NCI-H1092 treated with DMSO at 0.1 percent for 48 hours (cell line): ENCODE measurements at places on chromosomes 6 and 20.
A peak's percentile ranks its signal among the peaks of the same experiment; 100 is the strongest.

DNA sequence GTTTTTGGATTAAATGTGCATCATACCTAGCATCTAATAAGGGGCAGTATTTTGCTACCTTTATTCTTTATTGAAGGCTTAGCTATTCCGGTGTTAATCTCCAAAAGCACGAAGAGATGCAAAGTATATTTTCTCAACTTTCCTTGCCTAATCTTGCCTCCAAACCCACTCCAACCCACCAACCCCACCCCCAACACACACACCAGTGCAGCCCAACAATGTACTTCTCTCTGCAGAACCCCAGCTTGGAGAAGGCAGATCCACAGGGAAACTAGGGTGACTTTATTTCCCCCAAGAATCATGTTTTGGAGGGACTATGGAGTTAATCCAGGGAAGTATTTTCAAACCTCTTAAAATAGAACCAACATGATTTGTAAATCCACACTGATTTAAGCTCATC, 73.6 kb downstream of the ZMYND8 start:
- no peak for DNase-seq

DNA sequence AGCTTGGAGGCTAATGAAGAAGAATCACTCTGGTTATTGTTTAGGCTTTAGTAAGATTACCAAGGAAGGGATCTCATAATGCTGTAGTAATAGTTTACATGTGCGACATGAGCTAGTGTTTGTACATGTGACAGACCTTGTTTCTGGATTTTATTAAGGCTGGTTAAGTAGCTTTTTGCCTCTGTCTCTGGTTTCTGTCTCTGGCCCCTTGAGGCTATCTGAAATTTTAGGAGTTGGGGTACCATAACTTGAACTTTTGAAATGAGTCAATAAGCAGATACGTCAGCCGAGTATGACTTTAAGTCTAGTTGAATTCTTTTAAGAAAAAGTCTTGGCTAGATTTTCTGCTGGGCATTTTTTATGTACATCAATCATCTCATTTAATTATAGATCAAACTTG, 9.5 kb downstream of the CBFA2T2 start:
- no peak for DNase-seq

GRCh38 chr6:142947714-142948480, 2.9 kb upstream of the HIVEP2 start:
- DNase-seq: no peak

- no peak for DNase-seq
Observed at GRCh38 chr6:93083337-93084230, 335.8 kb downstream of the EPHA7 start.

DNA sequence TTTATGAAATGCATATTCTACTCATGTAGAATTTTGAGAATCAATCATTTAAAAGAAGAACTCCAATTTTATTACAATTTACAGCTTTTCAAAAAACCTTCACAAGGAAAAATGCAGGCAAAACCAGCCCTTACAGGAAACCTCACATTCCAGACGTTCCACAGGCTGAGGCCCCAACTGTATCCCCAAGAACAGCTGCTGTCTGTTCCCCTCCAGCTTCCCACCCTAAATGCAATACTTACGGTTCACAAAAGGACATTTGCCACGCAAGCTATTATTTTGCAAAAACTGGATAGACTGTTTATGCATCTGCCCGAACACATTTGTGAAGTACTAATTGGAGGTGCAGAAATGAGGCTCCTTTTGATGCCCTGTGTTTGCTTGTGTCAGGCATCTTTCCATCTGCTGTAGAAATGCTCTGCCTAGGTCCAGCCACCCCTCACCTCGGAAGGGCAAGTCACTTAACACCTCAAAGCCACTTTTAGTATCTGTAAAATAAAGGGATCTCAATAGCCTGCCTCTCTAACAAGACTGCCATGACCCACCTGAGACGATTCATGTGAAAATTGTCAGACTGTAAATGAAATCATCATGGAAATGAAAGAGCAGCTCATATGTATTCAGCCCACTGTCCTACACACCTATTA, 26.5 kb downstream of the PDE10A start:
- no peak for DNase-seq

GRCh38 chr6:36851149-36851614, 11.9 kb upstream of the CPNE5 start:
- peak; percentile 26 for DNase-seq

DNA sequence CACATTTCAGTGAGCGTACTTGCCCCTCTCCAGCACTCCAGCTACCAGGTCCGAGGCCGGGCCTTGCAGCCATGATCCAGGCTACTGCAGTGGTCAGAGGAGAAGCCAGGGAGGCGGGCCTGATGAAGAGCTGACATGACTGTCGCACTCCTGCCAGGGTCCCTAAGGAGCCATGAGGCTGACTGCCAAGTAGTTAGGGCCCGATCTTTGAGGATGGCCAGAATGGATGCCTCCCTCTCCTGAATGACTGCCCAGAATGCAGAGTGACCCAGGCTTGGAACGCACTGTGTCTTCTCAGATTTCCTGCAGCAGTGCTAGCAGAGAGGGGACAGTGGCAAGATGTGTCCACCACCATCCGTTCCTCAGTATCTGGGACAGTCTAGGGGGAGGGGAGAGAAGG, 24.7 kb upstream of the LRFN2 start:
- no peak for DNase-seq

DNA sequence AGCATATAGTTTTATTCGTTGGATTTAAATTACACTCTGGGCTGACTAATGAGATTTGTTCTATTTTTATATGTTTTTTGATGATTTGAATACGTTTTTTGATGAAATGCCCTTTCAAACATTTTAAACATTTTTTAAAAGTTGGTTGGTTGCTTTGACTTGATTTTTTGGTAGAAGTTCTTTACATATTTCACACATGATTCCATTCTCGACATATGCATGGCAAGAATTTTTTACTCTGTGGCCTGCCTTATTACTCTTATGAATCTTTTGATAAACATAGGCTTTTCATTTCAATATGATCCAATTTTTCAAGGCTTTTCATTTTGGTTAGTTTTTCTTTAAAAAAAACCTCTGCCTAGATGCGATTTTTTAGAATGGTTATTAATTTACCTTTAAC, 617.0 kb downstream of the RNF144B start:
- no peak for DNase-seq

- DNase-seq: no peak
Observed at GRCh38 chr6:142935553-142936517, 9.1 kb downstream of the HIVEP2 start.

DNA sequence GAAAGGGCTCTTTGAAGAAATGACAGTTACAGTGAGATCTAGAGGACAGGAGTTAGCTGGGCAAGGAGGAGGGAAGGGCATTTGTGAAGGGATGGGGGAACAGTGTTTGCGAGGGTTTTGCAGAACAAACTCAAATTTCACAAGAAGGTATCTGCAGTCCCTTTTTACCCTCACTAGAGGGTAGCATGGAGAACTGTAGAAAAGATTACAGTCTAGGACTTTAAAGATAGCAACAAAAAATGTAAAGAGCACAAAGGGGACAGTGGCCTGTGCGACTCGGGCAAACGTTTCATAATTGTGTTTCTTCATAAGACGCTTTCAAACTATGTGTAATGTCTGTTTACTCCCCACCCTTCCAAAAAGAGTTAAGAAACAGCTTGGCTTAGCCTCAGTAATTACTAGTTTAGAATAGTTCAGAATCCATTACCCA, 21.2 kb upstream of the ASXL1 start:
- DNase-seq: peak; percentile 11

DNA sequence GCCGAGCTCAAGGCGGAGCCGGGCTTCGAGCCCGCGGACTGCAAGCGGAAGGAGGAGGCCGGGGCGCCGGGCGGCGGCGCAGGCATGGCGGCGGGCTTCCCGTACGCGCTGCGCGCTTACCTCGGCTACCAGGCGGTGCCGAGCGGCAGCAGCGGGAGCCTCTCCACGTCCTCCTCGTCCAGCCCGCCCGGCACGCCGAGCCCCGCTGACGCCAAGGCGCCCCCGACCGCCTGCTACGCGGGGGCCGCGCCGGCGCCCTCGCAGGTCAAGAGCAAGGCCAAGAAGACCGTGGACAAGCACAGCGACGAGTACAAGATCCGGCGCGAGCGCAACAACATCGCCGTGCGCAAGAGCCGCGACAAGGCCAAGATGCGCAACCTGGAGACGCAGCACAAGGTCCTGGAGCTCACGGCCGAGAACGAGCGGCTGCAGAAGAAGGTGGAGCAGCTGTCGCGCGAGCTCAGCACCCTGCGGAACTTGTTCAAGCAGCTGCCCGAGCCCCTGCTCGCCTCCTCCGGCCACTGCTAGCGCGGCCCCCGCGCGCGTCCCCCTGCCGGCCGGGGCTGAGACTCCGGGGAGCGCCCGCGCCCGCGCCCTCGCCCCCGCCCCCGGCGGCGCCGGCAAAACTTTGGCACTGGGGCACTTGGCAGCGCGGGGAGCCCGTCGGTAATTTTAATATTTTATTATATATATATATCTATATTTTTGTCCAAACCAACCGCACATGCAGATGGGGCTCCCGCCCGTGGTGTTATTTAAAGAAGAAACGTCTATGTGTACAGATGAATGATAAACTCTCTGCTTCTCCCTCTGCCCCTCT, 1.1 kb downstream of the CEBPB start:
- DNase-seq: peak; percentile 49

DNA sequence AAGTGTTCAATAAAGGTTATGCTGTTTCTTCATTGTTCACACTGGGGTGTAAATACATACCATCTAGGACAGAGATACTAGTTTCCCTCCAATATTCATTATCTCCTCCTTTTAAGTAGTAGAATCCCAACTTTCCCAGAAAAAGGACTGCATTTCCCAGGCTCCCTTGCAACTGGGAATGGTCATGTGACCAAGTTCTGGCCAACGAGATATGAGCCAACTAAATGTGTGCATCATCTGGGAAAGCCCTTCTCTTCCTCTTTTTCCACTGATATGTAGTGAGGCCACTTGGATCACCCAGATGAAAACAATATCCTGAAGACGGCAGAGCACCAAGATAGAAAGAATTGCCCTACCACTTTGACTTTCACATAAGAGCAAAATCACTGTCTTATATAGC, 97.9 kb upstream of the PTPRT start:
- no peak for DNase-seq

- no peak for DNase-seq
Observed at GRCh38 chr20:46083101-46083500, 6.7 kb downstream of the NCOA5 start.

- no peak for DNase-seq
Observed at GRCh38 chr6:166078294-166078693, 89.4 kb downstream of the TBXT start.

DNA sequence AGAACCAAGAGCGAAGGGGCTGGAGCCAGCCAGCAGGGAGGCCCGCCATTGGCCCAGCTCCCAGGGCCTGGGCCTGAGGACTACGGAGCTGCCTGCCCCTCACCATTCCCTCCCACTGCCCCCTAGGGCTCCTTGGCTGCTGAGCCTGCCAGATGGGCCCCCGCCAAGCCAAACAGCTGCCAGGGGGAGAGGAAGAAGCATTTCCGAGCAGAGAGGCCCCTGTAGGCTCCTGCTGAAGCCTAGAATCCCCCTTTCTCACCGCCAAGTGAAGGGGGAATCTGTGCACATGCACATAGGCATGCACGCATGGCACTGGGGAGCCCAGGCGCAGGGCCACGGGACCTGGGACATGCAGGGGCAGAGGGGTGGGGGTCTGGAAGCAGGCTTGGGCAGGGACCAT, 28.5 kb upstream of the MRPS18A start:
- DNase-seq: peak; percentile 87

DNA sequence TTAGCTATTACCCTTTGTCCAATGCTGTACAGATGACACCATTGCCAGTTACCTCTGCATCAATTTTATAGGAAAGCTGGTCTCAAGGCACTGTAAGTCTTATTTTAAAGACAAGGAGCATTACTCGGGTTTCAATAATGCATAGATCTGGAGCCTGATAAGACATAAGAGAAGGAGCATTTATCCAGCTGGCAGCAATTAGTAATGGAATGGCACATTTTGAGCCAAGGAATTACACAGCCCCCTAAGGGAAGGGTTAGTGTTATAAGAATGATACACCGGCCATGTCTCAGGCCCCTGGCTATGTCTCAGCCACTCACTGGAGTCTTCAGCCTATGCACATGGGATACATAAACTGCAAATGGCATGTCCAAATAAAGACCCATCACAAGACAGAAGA, 23.1 kb upstream of the TMEM242 start:
- DNase-seq: no peak

- DNase-seq: peak; percentile 79
Observed at GRCh38 chr6:26571592-26572296, 25.0 kb upstream of the ABT1 start.

DNA sequence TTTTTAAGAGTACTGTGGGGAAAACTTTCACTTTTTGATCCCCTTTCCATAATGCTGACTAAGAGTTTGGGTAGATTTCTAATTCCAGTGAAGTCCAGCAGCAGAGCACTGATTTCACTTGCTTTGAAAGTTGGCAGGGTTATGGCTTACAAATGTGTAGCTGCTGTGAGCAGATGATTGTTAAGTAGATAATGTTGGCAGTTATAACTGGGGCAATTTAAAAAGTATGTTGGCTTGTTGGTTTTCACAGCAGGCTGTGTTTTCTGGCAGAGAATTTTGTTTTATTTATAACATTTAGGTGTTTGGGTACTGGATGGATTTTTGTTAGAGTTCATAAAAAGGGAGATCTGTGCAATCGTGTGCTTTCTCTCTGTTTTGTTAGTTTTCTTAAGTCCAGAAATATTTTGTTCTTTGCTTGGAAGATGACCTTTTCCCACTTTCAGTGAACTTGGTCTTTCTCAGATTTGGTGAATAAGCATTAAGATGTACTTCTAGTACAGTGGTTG, 31.4 kb downstream of the AFDN start:
- DNase-seq: peak; percentile 24

DNA sequence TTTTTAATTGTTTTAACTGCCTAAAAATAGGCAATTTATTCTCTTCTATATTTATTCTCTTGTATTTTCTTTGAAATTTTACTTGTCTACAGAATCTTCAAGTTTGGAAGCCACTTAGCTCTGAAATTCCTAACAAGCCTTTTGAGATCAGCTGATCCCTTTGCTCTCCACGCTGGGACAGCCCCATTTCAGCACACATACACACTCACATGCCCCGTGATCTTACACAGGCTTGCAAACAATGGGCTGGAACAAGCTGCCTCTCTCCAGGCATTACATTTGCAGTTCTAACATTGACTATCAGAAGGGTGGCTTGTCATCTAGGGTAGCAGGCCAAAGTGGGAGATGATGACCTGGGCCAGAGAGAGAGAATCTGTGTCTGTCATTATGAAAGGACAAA, 62.1 kb upstream of the RAB32 start:
- DNase-seq: no peak

- no peak for DNase-seq
Observed at GRCh38 chr6:98458708-98459107, 375.7 kb upstream of the POU3F2 start.

- no peak for DNase-seq
Observed at GRCh38 chr20:49151436-49151835, 36.7 kb downstream of the STAU1 start.
